Smooth muscle cell of trachea (primary cell): ENCODE measurements at places on chromosomes 5 and 9. TPM values are rescaled to one million over a fixed set of nuclear protein-coding genes. Genes with fewer than 3 reads are reported as not detected.

PAPPA gene
- total RNA-seq = 8.7 and 62.7 TPM in 2 replicates

SAPCD2 gene
- 1.5 and 8.0 TPM in 2 replicates for total RNA-seq

MYMK gene
- total RNA-seq = not detected in 2 replicates

IL6ST gene
- 921 and 1,403 TPM in 2 replicates for total RNA-seq

EXOC3 gene
- total RNA-seq = 52.5 and 64.5 TPM in 2 replicates

GAS1 gene
- total RNA-seq = 37.4 and 58.1 TPM in 2 replicates

FOXE1 gene
- not detected in 2 replicates for total RNA-seq

CMBL gene
- total RNA-seq = 12.8 and 24.0 TPM in 2 replicates

GRM6 gene
- total RNA-seq = not detected in 2 replicates

ANKRD31 gene
- total RNA-seq = under 0.01 and 0.29 TPM in 2 replicates

CDC20B gene
- under 0.01 TPM in 1 of 2 replicates, not detected in the other for total RNA-seq

RAPGEF6 gene
- total RNA-seq = 19.4 and 28.7 TPM in 2 replicates

FIBCD1 gene
- 12.2 and 17.5 TPM in 2 replicates for total RNA-seq

NMUR2 gene
- total RNA-seq = not detected in 2 replicates

LECT2 gene
- total RNA-seq = not detected in 2 replicates

RAD23B gene
- 117 and 141 TPM in 2 replicates for total RNA-seq

ACER2 gene
- total RNA-seq = 1.6 and 3.6 TPM in 2 replicates

TMEM232 gene
- 7.0 and 7.6 TPM in 2 replicates for total RNA-seq

PTGES2 gene
- total RNA-seq = 62.0 and 63.5 TPM in 2 replicates

UGT3A2 gene
- total RNA-seq = not detected in 2 replicates

CD14 gene
- 0.44 and 0.50 TPM in 2 replicates for total RNA-seq

CTSV gene
- 0.33 and 1.5 TPM in 2 replicates for total RNA-seq

PCDHB12 gene
- total RNA-seq = 0.15 and 0.33 TPM in 2 replicates

ERCC8 gene
- total RNA-seq = 18.9 and 30.7 TPM in 2 replicates

IFNA17 gene
- total RNA-seq = not detected in 2 replicates

HK3 gene
- total RNA-seq = not detected in 2 replicates

PLCXD3 gene
- under 0.01 and 0.58 TPM in 2 replicates for total RNA-seq

IDNK gene
- total RNA-seq = 4.8 and 12.4 TPM in 2 replicates

SPINK4 gene
- total RNA-seq = not detected in 2 replicates

PCDHGA3 gene
- 1.3 and 2.6 TPM in 2 replicates for total RNA-seq

LCN9 gene
- not detected in 2 replicates for total RNA-seq

ATP6V1G1 gene
- 97.1 and 106 TPM in 2 replicates for total RNA-seq

HTR4 gene
- total RNA-seq = not detected in 2 replicates

SLC45A2 gene
- total RNA-seq = under 0.01 TPM in 1 of 2 replicates, not detected in the other

FOXD4L5 gene
- 0.15 and 0.17 TPM in 2 replicates for total RNA-seq

MOB3B gene
- 0.15 and 0.17 TPM in 2 replicates for total RNA-seq

ANKRD18B gene
- 0.87 and 2.6 TPM in 2 replicates for total RNA-seq

RLN2 gene
- total RNA-seq = not detected in 2 replicates

ARHGEF37 gene
- total RNA-seq = 2.2 and 3.8 TPM in 2 replicates

SOX30 gene
- total RNA-seq = under 0.01 TPM in 1 of 2 replicates, not detected in the other

C5orf63 gene
- total RNA-seq = 2.5 TPM in 2 replicates
